ENCODE measurements at places on chromosomes 2 and 18.

GRCh38 chr2:236916181-236916580, 169.5 kb upstream of the COPS8 start:
- H3K36me3 ChIP-seq, result no peaks in the 10 kb centered on the region
- no peaks in the 10 kb centered on the region for H3K4me1 ChIP-seq
- no peak overlapping the region for H3K4me3 ChIP-seq
- H3K27me3 ChIP-seq, result peaks cover 2% of the 10 kb centered on the region
- no peak overlapping the region for H3K27ac ChIP-seq
- DNase-seq, result no peak

DNA sequence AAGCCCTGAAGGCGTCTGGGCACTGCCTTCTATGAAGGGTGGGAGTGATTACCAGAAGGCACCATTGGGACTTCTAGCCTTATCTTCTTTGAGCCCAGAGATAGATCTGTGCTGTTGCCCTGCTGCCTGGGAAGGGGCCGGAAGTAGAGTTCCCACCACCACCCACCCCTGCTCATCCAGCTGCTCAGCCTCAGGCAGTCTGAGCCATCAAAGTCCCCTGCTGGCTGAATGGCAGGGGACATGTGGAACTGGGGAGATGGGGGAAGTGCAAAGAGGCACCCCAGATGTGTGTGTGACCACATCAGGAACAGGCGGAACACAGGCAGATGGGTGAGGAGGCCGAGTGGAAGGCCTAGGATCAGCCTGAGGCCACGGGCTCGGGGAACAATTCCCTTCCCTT, 3.3 kb upstream of the WNT10A start:
- H3K27ac ChIP-seq, result no peak overlapping the region
- peaks cover 11% of the 10 kb centered on the region for H3K4me1 ChIP-seq
- H3K27me3 ChIP-seq, result peaks cover 6% of the 10 kb centered on the region
- H3K4me3 ChIP-seq, result no peak overlapping the region

DNA sequence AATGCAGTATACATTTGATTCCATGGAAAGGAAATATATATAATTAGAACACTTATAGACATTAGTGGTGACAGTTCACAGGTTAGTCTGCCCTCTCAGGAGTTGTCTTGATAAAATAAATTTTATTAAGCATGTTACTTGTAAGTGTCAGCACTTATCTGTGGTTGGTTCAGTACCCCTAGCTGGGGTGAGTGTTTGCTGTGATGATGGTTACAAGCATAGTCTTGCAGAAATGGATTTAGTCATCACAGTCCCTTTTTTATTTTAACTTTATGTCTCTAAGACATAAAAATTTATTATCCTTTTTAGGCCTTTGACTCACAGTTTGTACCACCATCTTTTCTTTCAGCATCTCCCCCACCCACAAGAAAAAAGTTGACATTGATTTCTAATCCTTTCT, 52.1 kb downstream of the NCK2 start:
- peaks cover 1% of the 10 kb centered on the region for H3K36me3 ChIP-seq

GRCh38 chr2:46029332-46029811, 267.8 kb upstream of the EPAS1 start:
- H3K27me3 ChIP-seq, result no peaks in the 10 kb centered on the region
- no peak for DNase-seq
- no peaks in the 10 kb centered on the region for H3K36me3 ChIP-seq
- H3K27ac ChIP-seq, result no peak overlapping the region
- H3K4me1 ChIP-seq, result no peaks in the 10 kb centered on the region

DNA sequence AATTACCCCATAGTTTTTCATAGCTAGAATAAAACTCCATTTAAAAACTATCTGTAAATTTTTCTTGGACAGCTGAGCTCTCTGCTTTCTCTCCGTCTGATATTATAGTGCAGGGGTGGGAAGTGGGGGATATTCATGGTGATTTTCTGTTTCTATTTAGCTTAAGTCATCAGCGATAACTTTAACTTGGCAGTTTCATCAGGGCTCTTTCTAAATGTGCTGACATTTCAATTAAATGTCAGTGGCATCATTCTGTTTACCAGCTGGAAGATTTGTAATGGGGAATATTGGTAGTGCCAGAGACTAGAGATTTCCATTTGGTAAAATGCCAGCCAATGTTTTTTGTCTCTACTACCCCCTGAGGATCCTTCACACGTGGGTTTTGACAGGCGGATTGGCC, 53.5 kb upstream of the CAPN13 start:
- no peak overlapping the region for H3K4me3 ChIP-seq
- H3K27ac ChIP-seq, result no peak overlapping the region
- DNase-seq, result no peak
- H3K36me3 ChIP-seq, result no peaks in the 10 kb centered on the region
- no peaks in the 10 kb centered on the region for H3K27me3 ChIP-seq

DNA sequence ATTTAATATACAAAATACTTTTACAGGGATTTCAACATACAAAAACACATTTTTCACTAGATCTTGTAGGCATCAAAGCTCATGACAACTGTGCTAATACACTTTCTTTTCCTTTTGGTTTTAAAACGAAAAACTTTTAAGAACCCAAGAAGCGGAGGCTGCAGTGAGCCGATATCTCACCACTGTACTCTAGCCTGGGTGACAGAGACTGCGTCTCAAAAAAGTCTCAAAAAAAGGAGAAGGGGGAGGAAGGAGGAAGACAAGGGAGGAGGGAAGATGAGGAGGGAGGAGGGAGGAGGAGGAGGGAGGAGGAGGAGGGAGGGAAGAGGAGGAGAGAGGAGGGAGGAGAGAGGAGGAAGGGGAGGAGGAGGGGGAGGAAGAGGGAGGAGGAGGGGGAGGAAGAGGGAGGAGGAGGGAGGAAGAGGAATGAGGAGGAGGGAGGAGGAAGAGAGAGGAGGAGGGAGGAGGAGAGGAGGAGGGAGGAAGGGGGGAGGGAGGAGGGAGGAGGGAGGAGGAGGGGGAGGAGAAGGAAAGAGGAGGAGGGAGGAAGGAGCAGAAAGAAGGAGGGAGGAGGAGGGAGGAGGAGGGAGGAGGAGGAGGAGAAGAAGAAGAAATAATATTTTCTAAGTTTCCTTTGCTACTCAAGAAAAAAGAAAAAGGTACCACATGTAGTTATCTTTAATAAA, 13.8 kb downstream of the ROCK2 start:
- no peak overlapping the region for H3K27ac ChIP-seq
- no peak overlapping the region for H3K4me3 ChIP-seq
- H3K36me3 ChIP-seq, result no peaks in the 10 kb centered on the region

GRCh38 chr2:84121-84520, 37.8 kb upstream of the FAM110C start:
- DNase-seq, result no peak
- H3K27ac ChIP-seq, result no peak overlapping the region
- H3K4me1 ChIP-seq, result no peaks in the 10 kb centered on the region
- no peaks in the 10 kb centered on the region for H3K36me3 ChIP-seq
- peaks cover 23% of the 10 kb centered on the region for H3K27me3 ChIP-seq
- no peak overlapping the region for H3K4me3 ChIP-seq

GRCh38 chr2:54528311-54528955, 72.3 kb downstream of the SPTBN1 start:
- no peaks in the 10 kb centered on the region for H3K27me3 ChIP-seq
- DNase-seq, result no peak
- no peak overlapping the region for H3K27ac ChIP-seq
- no peak overlapping the region for H3K4me3 ChIP-seq
- no peaks in the 10 kb centered on the region for H3K4me1 ChIP-seq

DNA sequence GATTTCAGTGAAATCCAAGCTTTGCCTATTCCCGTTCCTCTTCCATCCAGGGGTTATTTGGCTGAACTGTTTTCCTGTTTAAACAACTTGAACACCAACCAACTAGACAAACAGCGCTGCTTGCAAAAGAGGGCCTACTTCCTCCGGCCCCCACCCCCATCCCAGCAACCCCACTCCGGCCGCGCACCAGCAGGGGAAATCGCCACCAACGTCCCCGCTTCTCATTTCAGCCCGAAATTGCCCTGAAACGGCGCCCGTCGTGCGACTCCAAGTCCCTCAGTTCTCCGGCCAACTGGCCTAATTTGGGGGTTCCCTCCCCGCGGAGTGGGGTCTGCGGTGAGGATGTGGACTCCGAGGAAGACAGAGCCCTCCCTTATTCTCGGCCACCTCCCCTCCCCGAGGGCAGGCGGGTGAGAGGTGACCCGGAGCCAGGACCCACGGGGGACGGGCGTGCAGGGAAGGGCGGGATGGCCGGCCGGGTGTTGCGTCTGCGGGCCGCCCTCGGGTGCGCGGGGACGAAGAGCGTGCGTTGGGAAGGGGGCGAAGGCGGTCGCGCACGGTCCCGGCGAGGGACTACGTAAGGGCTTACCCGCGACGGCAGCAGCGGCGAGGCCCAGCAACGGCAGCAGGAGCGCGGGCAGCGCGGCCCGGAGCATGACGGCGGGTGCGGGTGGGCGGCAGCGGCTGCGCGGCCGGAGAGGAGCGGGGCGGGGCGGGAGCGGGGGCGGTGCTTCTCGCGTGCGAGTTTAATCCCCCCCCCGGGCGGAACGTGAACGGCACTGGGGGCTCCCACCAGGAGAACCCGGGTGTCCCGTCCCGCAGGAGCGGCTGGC, at the start of gene CD302:
Gene CD302, minus strand, starts transcription at position 666 of the 833 bp plus-strand sequence. Its CDS starts 10 bp downstream, at position 656.
- no peaks in the 10 kb centered on the region for H3K27me3 ChIP-seq
- no peak within 1 kb of the TSS for H3K27ac ChIP-seq
- no peaks in the 10 kb centered on the region for H3K4me1 ChIP-seq
- H3K36me3 ChIP-seq, result no peaks in the 10 kb centered on the region
- no peak for DNase-seq

GRCh38 chr2:71795486-71795885, 342.1 kb downstream of the DYSF start:
- H3K4me3 ChIP-seq, result no peak overlapping the region
- no peak overlapping the region for H3K27ac ChIP-seq
- no peak for DNase-seq
- no peaks in the 10 kb centered on the region for H3K36me3 ChIP-seq

DNA sequence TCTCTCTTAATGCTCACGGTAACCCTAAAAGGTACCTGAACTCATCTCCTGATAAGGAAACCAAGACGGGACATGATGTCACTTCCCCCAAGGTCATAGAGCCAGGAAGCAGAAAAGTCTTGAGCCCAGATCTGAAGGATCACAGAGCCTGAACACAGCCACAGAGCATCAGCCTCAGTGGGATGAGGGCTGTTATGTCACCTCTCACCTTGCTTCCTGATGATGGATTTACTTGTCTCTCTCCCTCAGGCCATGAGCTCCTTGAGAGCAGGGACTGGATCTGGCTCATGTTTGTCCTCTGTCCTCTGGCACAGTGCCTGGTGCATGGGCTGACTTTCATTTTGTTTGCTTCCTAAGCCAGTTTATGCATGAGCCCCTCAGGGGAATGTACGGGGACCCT, 54.2 kb downstream of the SERTAD2 start:
- no peak for DNase-seq
- H3K4me1 ChIP-seq, result no peaks in the 10 kb centered on the region
- no peak overlapping the region for H3K27ac ChIP-seq
- H3K27me3 ChIP-seq, result no peaks in the 10 kb centered on the region

GRCh38 chr2:102050854-102051391, 59.2 kb downstream of the IL1R2 start:
- H3K4me1 ChIP-seq, result no peaks in the 10 kb centered on the region
- H3K27me3 ChIP-seq, result no peaks in the 10 kb centered on the region
- H3K4me3 ChIP-seq, result no peak overlapping the region
- no peaks in the 10 kb centered on the region for H3K36me3 ChIP-seq

DNA sequence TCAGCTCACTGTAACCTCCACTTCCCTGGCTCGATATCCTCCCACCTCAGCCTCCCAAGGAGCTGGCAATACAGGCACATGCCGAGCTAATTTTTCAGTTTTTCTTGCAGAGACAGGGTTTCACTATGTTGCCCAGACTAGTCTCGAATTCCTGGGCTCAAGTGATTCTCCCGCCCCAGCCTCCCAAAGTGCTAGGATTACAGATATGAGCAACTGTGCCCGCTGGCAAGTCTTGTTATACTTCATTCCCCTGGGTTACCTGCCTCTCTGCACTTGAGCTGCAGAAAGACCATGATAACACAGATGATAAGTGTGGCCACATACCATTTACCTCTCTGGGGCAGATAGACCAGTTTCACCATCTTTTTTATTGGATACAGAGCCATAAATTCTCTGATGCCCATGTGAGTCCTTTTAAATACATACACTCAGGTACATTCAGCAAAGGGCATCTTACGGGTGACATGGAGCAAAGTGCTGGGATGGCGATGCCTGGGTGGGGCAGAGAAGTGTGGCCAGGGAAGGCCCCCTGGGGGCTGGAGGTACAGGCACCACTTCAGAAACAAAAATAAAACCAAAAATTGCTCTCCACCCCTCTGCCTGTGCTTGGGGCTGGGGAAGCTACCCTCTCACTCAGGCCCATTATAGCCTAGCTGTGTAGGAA, 20.4 kb downstream of the CCT7 start:
- H3K27me3 ChIP-seq, result no peaks in the 10 kb centered on the region
- H3K4me3 ChIP-seq, result no peak overlapping the region
- no peak for DNase-seq
- H3K36me3 ChIP-seq, result peaks cover 84% of the 10 kb centered on the region

GRCh38 chr2:97769711-97770110, 56.3 kb downstream of the ZAP70 start:
- H3K27me3 ChIP-seq, result no peaks in the 10 kb centered on the region
- DNase-seq, result no peak
- H3K27ac ChIP-seq, result no peak overlapping the region
- H3K4me1 ChIP-seq, result no peaks in the 10 kb centered on the region

DNA sequence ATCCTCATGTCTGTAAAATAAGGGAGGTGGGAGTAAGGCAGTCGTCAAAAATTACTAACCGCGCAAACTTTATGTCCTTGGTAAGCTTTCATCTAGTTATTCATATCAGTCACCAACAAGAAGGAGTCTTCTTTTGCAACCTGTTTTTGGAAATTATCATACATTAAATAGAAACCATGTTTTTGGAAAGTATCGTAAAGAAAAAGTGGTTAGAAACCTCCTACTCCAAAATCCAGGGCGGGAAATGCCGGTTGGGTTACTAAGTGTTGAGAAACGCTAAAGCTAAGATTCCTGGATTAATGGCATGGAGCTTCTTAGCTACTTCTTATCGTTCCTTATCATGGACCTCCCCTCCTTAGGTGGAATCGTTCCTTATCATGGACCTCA, 778 bp downstream of the BBS5 start:
- H3K4me1 ChIP-seq, result peaks cover 18% of the 10 kb centered on the region
- DNase-seq, result no peak
- H3K27ac ChIP-seq, result no peak overlapping the region
- peak overlapping the region; percentile 85 for H3K4me3 ChIP-seq

DNA sequence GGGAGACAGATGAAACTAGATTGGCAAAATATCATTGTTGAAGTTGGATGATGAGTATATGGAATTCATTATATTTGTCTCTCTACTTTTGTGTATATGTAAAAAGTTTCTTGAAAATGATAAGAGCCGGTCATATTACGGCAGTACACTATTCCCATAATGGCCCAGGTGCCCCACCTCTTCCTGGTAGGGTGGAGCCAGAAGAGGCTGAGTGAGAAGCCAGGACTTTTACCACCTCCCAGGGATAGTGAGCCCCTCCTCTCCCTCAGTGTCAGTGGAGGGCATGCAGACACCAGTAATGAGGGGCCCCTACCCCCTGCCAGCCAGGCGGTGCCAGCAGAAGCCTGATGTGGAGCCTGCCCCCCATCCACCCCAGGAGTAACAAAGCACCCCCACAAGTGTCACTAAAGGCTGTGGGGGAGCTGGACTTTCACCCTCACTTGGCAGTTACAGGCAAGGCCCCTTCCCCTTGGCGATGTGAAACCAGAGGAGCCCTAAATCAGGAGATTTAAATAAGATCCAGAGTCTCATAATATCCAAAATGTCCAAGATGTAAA, 198.9 kb upstream of the RBBP8 start:
- no peaks in the 10 kb centered on the region for H3K36me3 ChIP-seq
- H3K4me1 ChIP-seq, result no peaks in the 10 kb centered on the region
- H3K27ac ChIP-seq, result no peak overlapping the region
- H3K4me3 ChIP-seq, result no peak overlapping the region
- no peaks in the 10 kb centered on the region for H3K27me3 ChIP-seq

Measured in DND-41 (cell line).